NCI-H2227 treated with DMSO at 0.1 percent for 48 hours (cell line): ENCODE measurements at places on chromosomes 7 and 10.

GRCh38 chr7:143343596-143343995 is 18.9 kb downstream of the FAM131B start:
- no peak for DNase-seq

DNA sequence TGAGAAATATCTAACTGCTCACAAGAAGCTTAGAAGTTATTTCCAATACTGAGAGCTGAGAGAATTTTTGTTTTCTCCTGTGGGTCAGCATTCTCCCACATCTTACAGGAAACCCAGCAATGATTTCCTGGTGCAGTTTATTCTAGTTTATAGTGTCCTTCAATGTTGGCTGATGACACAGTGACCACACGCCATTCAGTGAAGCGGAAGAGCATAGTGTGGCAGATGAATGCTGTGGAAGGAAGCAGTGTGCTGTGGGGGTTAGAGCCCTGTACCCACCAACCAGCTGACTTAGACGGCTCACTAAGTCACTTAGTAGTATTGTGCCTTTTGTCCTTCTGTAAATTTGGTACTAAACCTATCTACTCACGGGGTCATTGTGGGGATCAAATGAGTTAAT is 1.4 kb upstream of the TMEM26 start:
- no peak for DNase-seq

- no peak for DNase-seq
These were observed 19.3 kb upstream of the MYH16 start for GRCh38 chr7:99253369-99253768.

- no peak for DNase-seq
These were observed 296.5 kb upstream of the PITRM1 start for GRCh38 chr10:3468919-3469638.
